ENCODE measurements at places on chromosomes 16 and 17. TPM values are rescaled to one million over a fixed set of nuclear protein-coding genes. Genes with fewer than 3 reads are reported as not detected.

- DNase-seq = peak; percentile 40
Observed at GRCh38 chr16:72856797-72857196, 191.1 kb downstream of the ZFHX3 start.

- DNase-seq = no peak
Observed at GRCh38 chr17:43772877-43773648, 5.7 kb downstream of the DUSP3 start.

DNA sequence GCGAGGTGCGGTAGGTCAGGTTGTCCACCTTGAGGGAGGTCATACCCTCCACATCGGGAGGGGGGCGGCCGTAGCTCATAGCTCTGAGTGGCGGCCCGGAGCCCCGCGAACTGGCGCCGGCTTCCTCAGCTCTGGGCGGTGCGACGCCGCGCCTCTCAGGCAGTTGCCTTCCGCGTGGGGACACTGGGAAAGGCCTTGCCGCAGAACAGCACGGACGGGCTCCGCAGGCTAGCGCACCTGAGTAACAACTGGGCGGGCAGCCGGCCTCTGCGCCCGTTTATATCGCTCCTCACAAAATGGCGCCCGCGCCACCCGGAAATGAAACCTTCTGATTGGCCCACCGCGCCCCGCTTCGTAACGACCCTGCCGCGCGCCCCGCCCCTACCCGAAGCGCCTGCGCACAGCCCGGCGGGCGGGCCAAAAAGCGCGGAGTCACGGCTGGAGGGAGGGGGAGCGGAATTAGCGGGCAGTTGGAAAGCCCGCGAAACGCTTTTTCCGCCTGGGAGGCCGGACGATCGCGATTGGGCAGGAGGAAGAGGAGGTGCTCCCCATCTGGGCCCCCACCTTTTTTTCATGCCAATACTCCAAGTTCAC is at the start of gene SRSF2:
TSS of gene SRSF2 (minus strand) at position 250 of the 594 bp plus-strand sequence. CDS start at position 79, 171 bp downstream.
- peak; percentile 99 for DNase-seq

DNA sequence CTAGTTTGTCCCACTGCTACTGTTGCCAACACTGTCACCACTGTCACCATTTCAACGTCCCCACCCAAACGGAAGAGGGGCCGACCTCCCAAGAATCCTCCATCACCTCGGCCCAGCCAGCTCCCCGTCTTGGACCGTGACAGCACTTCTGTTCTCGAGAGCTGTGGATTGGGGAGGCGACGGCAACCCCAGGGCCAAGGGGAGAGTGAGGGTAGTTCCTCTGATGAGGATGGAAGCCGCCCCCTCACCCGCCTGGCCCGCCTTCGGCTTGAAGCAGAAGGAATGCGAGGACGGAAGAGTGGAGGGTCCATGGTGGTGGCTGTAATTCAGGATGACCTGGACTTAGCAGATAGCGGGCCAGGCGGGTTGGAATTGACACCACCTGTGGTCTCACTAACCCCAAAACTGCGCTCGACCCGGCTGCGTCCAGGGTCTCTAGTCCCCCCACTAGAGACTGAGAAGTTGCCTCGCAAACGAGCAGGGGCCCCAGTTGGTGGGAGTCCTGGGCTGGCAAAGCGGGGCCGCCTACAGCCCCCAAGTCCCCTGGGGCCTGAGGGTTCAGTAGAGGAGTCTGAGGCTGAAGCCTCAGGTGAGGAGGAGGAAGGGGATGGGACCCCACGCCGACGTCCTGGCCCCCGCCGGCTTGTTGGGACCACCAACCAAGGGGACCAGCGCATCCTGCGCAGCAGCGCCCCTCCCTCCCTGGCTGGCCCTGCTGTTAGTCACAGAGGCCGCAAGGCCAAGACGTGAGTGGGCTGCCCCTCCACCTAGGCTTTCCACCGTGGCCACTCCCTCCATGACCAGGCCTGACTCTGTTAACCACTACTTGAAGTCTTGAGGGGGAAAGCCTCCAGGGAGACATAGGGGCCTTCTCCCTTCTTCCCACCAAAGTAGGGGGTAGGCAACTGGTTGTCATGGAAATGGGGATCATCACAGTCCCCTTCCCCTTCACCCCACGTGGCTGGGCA is 9.0 kb upstream of the PHKG2 start:
- no peak for DNase-seq

DNA sequence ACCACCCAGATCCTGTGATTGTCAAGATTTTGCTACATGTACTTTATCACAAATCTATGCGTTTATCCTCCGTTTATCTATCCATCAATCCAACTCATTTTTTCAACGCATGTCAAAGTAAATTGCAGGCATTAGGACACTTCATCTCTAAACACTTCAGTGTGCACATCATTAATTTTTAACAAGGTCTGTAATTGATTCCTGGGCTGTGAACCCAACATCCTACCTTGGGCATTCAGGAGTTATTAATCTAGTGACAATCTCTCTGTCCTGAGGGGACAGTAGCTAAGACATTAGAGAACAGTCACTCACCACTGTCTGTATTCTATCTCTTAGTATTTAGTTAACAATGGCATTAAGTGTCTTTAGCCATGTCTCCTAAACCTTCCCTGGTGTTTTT is 264.7 kb downstream of the SOX9 start:
- no peak for DNase-seq

DNA sequence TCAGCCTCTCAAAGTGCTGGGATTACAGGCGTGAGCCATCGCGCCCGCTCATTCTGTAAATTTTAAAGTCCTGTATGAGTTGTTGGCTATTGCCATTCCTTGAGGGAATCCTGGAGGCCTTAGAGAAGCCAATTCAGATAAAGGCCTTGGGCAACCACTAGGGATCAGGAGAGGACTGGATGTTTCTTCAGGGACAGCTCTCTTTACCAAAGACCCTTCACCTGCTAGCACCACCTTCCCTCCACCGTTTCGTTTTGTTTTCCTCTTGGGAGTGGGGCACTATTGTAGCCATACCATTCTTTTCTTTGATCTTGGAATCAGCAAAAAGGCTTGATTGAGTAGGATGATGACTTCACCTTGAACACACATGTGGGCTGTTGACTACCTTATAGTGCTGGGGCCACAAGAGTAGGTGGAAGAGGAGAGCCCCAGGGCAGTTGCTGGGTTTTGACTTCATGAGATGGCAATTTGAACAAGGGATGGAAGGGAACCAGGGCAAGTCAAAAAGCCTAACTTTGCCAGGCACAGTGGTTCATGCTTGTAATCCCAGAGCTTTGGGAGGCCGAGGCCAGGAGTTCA is 7.0 kb upstream of the ANKRD40CL start:
- DNase-seq = no peak

DNA sequence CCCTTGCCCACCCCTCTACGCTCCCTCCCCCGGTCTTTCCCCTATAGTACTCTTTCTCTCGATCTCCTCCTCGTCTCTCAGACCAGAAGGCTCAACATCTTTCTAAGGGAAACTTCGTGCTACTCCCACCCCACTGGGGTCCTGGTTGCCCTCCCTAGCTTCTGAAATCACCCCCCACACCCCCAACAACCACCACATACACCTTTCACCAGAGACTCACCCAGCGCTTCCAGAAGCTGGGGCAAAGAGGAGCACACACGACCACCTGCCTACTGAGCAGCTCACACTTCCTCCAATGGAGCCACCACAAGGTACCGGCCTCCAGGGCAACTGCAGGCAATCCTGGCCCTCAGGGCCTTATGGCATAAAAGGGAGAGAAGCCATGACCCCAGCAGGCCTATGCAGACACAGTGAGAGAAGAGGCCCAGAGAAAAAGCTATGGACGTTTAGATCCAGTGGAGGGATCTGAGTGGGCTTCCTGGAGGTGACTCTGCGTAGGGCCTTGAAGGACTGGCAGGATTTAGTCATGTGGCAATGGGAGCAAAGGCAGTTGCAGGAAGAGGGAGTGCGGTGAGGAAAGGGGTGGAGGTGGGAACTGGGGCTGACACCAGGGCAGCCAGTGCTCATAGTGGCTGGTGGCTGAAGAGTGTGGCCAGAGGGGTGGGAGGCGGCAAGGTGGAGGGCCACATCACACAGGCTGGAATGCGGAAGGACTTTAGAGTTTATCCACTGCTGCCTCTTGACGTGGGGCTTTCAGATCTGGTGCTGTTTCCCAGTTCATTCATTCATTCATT is 12.1 kb upstream of the TMEM92 start:
- DNase-seq = no peak

Gene FOXL1
- total RNA-seq = not detected

- DNase-seq = peak; percentile 19
Observed at GRCh38 chr16:8431783-8432182, 158.5 kb downstream of the TMEM114 start.

DNA sequence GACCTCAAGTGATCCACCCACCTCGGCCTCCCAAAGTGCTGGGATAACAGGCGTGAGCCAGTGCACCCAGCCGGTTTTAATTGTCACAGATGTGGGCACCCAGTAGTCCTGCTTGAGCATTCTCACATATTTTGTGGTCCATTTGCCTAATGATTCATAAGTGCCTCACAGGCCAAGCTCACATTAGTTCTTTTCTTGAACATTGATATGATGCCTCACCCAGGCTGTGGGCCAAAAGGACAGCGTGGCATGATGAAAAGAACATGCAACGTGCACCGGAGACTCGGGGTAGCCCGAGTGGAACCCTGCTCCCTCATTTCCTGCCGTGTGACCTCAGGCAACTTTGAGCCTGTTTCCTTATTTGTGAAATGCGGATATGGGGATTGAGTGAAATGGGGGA is 181.9 kb downstream of the SNX29 start:
- no peak for DNase-seq

Measured in body of pancreas (tissue), 4 donors.